ENCODE measurements at places on chromosomes 6 and 20.

DNA sequence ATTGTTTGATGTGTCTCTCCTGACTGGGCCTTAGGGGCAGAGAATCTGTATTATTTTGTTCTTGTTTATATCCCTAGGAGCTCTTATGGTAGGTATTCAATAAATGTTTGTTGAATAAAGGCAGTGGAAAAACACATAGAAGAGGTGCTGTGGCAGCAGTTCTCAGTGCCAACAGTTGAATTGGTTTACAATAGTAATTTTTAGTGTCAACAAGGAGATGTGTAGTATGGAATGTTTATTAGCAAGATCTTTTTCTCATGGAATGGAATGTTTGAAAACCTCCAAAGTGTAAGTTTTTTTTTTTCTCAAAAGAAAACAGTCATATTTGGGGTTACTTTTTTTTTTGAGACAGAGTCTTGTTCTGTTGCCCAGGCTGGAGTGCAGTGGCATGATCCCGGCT, 28.0 kb downstream of the ASXL1 start:
- DNase-seq, result peak; percentile 9

- DNase-seq, result peak; percentile 30
Measured at GRCh38 chr6:11241793-11242201, 9.3 kb upstream of the NEDD9 start.

DNA sequence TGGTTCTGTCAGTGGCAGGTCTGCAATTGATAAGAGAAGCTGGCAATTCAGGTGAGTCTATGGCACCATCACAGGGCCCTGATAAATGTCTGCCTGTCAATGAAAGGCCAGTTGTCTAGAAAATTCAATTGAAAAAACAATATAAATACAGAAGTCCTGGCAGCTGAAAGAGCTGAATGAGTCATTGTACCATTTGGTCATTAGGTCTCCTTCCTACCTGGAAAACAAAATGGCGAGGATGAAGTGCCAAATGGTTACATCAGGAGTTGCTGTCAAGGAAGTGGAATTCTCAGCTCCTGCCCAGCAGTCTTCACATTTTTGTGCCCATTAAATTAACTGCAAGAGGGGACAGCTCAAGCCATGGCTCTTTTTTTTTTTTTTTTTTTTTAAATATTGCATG, 37.7 kb downstream of the PEX7 start:
- DNase-seq, result no peak

GRCh38 chr20:59448196-59448595, 147.8 kb downstream of the EDN3 start:
- no peak for DNase-seq

- peak; percentile 27 for DNase-seq
Measured at GRCh38 chr20:25076731-25077609, 5.0 kb downstream of the VSX1 start.

DNA sequence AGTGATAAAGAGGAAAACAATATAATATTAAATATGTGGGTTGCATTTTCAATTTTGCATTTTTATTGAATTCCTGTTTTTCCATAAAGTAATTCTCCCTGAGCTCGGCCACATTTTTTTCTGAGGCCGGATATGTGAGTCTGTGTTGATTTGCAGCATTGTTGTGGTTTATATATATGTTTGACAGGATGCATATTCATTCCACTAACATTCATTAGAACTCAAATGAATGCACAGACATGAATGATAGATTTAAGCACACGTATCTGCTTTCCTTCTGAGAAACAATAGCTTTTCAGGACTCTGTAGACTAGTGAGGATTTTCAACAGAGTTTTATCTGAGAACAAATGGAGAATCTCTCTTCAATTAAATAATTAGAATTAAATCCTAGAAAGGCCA, 10.6 kb upstream of the EXOC2 start:
- DNase-seq, result no peak

DNA sequence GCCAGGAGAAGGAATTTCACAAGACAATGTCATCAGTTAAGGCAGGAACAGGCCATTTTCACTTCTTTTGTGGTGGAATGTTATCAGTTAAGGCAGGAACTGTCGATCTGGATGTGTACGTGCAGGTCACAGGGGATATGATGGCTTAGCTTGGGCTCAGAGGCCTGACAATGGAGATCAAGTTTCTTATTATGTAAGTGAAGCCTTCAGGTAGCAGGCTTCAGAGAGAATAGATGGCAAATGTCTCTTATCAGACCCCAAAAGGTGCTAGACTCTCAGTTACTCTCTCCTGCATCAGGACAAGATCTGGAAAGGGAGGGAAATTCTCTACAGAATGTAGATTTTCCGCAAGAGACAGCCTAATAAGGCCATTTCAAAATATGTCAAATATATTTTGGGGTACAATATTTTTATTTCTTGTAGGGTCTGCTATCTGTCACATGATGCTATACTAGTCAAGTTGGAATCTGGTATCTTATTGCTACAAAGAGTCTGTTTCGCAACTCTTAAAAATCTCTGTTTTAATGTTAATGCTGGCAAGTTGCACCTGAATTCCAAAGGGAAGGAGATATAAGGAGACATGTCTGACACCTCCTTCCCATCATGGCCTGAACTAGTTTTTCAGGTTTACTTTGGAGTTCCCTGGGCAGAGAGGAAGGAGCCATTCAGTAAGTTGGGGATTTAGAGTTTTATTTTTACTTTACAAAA, 48.8 kb downstream of the TRDN start:
- DNase-seq, result no peak

DNA sequence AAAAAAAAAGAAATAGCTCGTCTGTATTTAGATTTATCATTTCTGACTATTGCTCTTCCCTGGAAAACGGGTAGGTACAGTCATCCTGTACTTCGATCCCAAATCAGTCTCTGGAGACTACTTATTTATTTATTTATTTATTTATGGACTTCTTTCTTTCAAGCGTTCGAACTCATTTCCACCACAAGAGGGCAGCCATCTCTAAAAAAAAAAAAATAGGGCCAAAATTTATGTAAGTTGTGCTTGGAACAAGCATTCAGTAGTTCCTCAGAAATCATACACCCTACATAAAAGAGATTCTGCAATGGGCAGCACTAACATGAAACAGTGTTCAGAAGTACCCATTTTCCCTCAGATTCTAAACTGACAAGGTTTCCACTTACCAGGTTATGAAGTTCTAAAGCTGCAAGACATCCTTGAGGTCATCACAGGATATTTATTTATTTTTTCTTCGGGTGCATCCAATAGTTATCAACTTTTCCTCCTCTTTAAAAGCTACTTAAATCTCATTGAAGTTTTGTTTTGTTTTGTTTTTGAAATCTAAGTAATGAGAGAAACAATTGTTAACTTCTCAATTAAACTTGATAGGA, 1.9 kb upstream of the BMP2 start:
- DNase-seq, result peak; percentile 64

DNA sequence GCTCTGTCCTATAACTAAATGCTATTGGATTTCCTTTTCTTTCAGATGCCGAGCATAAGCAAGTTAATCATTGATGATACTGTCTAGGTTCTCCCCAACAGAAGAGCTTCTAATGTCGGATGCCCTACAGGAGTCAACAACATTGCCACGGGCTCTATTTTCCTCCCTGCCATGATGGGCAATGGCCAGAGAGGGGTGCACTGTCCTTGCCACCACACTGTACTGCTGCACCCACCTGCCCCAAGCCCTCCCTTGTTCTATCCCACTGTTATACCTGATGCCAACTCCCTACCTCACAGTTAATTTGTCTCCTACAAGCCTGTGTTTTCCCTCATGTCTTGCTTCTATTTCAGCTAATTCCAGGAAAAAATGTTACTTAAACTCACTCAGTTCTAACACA, 773.6 kb upstream of the CHD6 start:
- DNase-seq, result no peak

DNA sequence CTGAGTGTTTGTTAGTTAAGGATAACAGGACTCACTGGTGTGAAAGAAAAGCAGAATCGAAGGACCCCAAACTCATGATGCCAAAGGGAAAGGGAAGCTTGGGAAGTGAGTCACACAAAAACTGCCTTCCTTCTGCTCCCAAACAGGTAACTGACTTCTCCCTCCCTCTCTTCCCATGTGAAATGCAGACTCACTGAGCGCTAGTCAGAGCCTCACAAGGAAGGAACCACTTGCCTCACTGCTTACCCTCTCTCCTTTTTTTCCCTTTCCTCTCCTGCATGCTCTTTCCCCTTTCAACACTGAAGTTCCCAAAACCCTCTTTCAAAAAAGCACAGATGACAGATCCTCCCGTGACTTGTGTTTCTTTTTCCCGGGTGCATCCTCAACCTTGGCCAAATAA, 56.4 kb downstream of the LYRM4 start:
- DNase-seq, result no peak

- peak; percentile 81 for DNase-seq
Measured at GRCh38 chr20:58112017-58112781, 116.3 kb downstream of the ANKRD60 start.

DNA sequence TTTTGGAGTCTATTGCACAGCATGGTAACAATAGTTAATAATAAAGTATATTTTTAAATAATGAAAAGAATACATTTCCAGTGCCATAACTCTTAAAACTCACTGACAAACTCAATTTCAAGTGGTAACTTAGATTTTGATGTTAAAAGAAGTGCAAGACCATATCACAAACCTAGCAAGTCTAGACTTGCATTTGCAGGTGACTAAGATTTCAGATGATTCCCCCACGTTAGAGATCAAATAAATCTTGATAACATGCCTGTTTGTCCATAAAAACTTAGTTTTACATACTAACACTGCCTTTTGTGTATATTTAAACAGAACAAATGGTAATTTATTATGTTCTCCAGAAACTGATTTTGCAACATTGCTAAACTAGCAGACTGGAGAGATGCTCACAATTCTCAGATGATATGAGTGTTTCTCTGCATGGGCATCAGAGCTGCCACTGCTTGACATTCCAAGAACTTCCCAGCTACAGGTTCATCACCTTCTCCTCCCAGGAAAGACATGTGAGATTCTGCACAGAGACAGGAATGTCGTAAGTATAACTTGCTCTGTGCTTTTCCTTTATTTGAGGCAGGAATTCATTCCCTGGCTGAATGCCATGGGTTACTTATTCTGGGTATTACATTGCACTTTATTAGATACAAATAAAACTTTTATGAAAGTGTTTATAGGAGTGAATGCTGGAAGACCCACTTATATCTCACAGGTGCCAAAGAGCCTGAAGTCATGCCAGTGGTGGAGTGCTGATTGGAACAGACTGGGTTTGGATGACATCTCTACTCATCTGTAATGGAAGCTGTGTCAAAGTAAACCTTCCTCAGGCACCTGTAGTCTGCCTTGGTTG, 160.2 kb upstream of the FOXA2 start:
- no peak for DNase-seq
